ENCODE measurements at places on chromosomes 3 and 15.

GRCh38 chr15:67779549-67780111 lies 45.7 kb upstream of the SKOR1 start:
- peak; percentile 18 for DNase-seq

DNA sequence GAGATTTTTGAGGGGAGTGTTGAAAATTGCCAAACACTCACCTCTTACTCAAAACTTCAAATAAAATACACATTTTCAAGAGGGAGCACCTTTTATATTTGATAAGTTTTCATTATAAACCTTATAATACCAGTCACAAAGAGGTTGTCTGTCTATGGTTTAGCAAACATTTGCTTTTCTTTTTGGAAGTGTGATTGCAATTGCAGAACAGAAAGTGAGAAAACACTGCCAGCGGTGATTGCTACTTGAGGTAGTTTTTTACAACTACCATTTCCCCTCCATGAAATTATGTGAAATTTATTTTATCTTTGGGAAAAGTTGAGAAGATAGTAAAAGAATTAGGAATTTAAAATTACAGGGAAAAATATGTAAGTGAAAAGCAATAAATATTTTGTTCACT lies 20.1 kb downstream of the DIPK2A start:
- no peak for DNase-seq

- no peak for DNase-seq
These were observed 54.0 kb upstream of the ABHD2 start for GRCh38 chr15:89034305-89034704.

DNA sequence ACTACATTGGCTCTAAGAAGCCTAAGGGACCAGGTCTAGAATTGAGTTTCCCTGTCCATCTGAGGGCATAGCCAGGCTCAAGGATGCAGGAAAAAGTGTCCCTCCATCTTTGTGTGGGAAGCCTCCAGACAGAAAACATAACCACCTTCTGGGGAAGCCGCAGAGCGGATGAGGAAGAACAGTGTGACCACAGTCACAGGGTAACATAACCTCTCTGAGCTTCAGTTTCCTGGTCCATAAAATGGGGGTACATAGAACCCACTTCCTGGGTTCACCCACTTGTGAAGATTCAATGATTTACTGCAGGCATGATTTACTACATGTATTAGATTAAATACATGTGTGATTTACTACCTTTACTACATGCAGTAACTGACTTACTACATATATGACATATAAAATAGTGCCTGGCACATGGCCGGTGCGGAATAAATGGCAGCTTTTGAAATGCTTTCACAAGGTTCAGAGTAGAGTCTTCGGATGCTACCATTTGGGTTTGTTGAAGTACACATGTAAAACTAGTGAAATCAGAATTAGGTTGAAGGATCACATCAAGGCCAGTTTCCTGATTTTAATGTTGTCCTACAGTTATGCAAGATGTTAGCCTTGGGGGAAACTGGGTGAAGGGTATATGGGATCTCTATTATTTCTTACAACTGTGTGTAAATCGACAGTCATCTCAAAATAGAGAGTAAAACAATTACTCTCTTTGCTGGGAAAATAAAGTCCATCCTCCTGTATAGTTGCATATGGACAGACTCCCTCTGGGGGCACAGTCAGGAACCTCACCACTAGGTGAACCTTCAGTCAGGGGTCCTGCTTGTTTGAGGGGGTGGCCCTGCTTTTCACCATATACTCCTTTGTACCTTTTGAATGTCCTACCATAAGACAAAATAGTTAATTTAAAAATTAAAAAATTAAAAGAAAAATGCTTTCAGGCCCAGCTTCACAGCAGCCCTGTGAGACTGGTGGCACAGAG lies 86.0 kb downstream of the SEMA5B start:
- DNase-seq = no peak

DNA sequence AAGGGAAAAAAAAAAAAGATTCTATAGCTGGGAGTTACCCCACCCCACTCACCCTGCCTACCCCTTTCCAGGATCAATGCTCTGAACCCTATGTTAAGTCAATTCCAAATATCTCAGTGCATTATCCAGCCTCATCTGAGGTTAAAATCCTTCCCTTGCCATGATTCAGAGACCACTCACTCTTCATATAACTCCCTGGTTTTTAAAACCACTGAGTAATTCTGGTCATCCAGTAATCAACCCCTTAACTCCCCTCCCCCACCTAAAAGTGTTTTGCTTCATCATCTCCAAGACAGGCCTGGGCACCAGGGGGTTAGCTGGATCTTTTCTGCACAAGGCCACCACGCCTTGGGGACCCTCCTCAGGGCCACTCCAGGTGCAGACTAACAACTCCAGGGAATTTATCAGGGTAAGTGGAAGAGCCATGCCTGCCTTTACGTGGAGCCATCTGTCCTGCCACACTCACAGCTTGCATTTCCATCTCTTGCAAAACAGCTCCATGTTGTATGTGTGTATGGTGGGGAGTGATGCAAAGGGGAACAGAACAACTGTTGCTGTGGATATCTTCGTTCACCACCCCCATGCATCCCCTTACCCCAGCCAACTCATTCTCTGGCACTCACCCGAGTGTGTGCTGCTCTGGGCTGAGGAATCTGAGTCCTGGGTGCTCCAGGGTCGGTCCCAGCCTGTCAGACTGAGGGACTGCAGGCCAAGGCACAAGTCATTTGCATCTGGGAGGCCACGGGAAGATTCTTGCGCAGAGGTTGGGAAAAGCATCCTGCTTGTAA lies 30.7 kb upstream of the RPS17 start:
- no peak for DNase-seq

All from naive B cell (primary cell).